MV-4-11 (cell line): ENCODE measurements at places on chromosomes 6 and 20.

GRCh38 chr6:109344226-109344625 is 38.0 kb downstream of the CD164 start:
- DNase-seq: no peak

GRCh38 chr6:33764036-33764435 is 17.3 kb upstream of the IP6K3 start:
- no peak for DNase-seq

DNA sequence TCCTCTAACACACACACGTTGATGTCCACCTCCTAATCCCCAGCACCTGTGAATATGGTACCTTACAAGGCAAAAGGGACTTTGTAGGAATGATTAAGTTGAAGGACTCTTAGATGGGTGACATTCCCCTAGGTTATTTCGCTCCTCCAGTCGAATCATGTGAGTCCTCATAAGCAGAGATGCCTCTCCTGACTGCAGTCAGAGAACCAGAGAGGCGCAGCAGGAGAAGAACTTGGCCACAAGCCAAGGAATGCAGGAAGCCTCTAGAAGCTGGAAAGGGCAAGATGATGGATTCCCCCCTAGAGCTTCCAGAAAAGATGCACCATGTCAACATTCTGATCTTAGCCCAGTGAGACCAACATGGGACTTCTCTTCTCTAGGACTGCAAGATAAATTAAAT is 133.1 kb upstream of the PTPRT start:
- DNase-seq: no peak

GRCh38 chr6:14818422-14818884 is 427.4 kb upstream of the JARID2 start:
- DNase-seq: no peak

DNA sequence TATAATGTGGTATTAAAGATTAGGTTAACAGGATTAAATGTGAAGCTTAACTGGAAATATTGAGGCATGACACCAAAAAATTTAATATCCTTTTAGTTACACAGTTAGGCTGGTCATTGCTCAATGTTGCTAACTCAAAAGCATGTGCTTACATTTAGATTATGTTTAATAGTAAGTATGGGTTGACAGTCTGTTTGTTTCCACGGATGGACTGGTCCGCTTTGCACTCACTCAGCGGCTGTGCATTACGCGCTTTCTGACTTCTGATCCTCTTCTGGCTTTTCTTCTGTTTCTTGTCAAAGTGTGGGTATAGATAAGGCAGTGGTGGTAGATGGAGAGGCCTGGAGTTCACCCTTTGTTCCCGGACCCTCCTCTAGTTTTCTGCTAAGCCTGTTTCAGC is 174.9 kb downstream of the RIMS1 start:
- no peak for DNase-seq

GRCh38 chr6:157513004-157513603 is 132.1 kb downstream of the ZDHHC14 start:
- no peak for DNase-seq

- DNase-seq: peak; percentile 89
These were observed 534.7 kb upstream of the JARID2 start for GRCh38 chr6:14711056-14711703.
